Small intestine (tissue), 16 donors: ENCODE measurements at places on chromosomes 16 and 17. TPM values are rescaled to one million over a fixed set of nuclear protein-coding genes. Genes with fewer than 3 reads are reported as not detected.

- peaks cover 5% of the 10 kb centered on the region for H3K27me3 ChIP-seq
- no peaks in the 10 kb centered on the region for H3K4me1 ChIP-seq
- no peaks in the 10 kb centered on the region for H3K36me3 ChIP-seq
- H3K27ac ChIP-seq, result no peak overlapping the region
These were observed 303.9 kb downstream of the C16orf95 start for GRCh38 chr16:87012954-87013938.

GRCh38 chr16:23408242-23408822, 44.7 kb downstream of the COG7 start:
- no peaks in the 10 kb centered on the region for H3K27me3 ChIP-seq
- H3K36me3 ChIP-seq, result peaks cover 8% of the 10 kb centered on the region
- H3K27ac ChIP-seq, result no peak overlapping the region
- no peaks in the 10 kb centered on the region for H3K4me1 ChIP-seq
- no peak for DNase-seq
- no peak overlapping the region for H3K4me3 ChIP-seq

- no peaks in the 10 kb centered on the region for H3K27me3 ChIP-seq
- no peaks in the 10 kb centered on the region for H3K36me3 ChIP-seq
- no peak overlapping the region for H3K4me3 ChIP-seq
- peak; percentile 93 for DNase-seq
- no peaks in the 10 kb centered on the region for H3K4me1 ChIP-seq
These were observed 10.4 kb downstream of the ERAL1 start for GRCh38 chr17:28864991-28865849.

GRCh38 chr16:68772871-68773270, 35.8 kb downstream of the CDH1 start:
- no peak overlapping the region for H3K27ac ChIP-seq
- DNase-seq, result no peak
- H3K27me3 ChIP-seq, result no peaks in the 10 kb centered on the region

GRCh38 chr17:68711858-68712257, 110.7 kb upstream of the FAM20A start:
- H3K4me3 ChIP-seq, result no peak overlapping the region
- no peak overlapping the region for H3K27ac ChIP-seq
- no peaks in the 10 kb centered on the region for H3K36me3 ChIP-seq
- DNase-seq, result no peak
- peaks cover 12% of the 10 kb centered on the region for H3K27me3 ChIP-seq

- peaks cover 3% of the 10 kb centered on the region for H3K4me1 ChIP-seq
- H3K27ac ChIP-seq, result peak overlapping the region; percentile 17
- peaks cover 3% of the 10 kb centered on the region for H3K36me3 ChIP-seq
- no peaks in the 10 kb centered on the region for H3K27me3 ChIP-seq
- DNase-seq, result no peak
These were observed 5.3 kb downstream of the IFI35 start for GRCh38 chr17:43011728-43012472.

GRCh38 chr17:9985646-9986045, 80.6 kb upstream of the RCVRN start:
- no peaks in the 10 kb centered on the region for H3K4me1 ChIP-seq
- no peak overlapping the region for H3K4me3 ChIP-seq
- no peaks in the 10 kb centered on the region for H3K27me3 ChIP-seq
- no peaks in the 10 kb centered on the region for H3K36me3 ChIP-seq
- no peak overlapping the region for H3K27ac ChIP-seq
- no peak for DNase-seq

Gene ACSM5
- 0.97 TPM for polyA plus RNA-seq

Gene LRRC46
- 0.54 TPM for polyA plus RNA-seq

Gene STH
- not detected for polyA plus RNA-seq

Gene RAB37
- polyA plus RNA-seq, result 4.5 TPM

Gene SLC13A2
- polyA plus RNA-seq, result 148 TPM
